ENCODE measurements at places on chromosomes 2 and 18. TPM values are rescaled to one million over a fixed set of nuclear protein-coding genes. Genes with fewer than 3 reads are reported as not detected.

The ATP6V1C2 gene
- total RNA-seq: 0.09 TPM

- H3K36me3 ChIP-seq: peaks cover 5% of the 10 kb centered on the region
- no peak for DNase-seq
- H3K27me3 ChIP-seq: no peaks in the 10 kb centered on the region
- H3K4me3 ChIP-seq: no peak overlapping the region
These were observed 43.1 kb downstream of the TTN start for GRCh38 chr2:178764097-178764496.

- no peak for DNase-seq
- no peaks in the 10 kb centered on the region for H3K36me3 ChIP-seq
- H3K27ac ChIP-seq: no peak overlapping the region
- no peaks in the 10 kb centered on the region for H3K27me3 ChIP-seq
These were observed 168.1 kb downstream of the MIB1 start for GRCh38 chr18:21908711-21909110.

The ABCB11 gene
- total RNA-seq: not detected
